ENCODE measurements at places on chromosomes 2 and 18.
A peak's percentile ranks its signal among the peaks of the same experiment; 100 is the strongest.

DNA sequence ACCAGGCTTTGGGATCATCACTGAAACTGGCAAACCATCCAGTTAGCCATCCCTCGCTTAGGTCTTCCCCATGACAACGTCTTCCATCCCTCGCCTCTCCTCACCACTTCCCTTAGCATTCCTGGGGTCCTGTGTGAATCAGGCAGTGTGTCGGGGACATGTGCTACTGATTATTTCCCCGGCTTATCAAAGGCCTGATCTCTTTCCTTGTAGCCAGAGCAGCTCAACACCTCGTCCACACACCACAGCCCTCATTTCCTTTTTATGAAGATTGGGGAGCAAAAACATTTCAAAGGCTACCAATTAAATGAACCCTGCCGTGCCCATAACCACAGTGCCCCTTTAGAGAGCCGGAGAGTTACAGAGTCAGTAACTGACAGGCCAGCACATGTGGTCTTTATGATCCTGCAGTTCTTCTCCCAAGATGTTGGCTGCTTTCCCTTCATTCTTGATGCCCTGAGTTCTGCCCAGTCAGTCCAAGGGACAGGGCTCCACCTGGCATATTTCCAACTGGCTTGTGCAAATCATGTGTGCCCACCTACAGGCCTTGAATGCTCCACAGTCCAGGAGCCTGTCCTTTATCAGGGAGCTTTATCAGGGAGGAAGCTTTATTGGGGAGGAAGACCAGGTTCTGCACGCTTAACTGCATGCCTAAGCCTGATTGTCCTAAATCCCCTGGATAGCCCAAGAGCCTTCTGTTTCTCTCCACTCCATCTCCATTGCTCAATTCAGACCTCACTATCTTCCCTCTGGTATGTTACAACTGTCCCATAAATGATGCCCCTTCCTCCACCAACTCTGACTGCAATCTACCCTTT, 343.1 kb downstream of the CYRIA start:
- DNase-seq = no peak

- no peak for DNase-seq
Observed at GRCh38 chr2:76678383-76679024, 843.7 kb downstream of the LRRTM4 start.

DNA sequence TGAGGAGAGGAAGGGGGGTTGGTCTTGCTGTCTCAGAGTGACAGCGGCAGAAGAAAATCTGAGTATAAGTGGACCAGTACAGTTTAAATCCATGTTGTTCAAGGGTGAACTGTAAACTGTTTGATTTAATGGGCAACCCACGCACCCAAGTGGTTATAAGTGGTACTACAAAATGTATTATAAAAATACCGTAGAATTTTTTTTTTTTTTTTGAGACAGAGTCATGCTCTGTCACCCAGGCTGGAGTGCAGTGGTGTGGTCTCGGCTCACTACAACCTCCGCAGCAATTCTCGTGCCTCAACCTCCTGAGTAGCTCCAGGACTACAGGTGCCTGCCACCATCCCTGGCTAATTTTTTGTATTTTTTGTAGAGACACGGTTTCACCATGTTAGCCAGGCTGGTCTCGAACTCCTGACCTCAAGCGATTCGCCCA, 2.1 kb upstream of the CHCHD5 start:
- peak; percentile 49 for DNase-seq

DNA sequence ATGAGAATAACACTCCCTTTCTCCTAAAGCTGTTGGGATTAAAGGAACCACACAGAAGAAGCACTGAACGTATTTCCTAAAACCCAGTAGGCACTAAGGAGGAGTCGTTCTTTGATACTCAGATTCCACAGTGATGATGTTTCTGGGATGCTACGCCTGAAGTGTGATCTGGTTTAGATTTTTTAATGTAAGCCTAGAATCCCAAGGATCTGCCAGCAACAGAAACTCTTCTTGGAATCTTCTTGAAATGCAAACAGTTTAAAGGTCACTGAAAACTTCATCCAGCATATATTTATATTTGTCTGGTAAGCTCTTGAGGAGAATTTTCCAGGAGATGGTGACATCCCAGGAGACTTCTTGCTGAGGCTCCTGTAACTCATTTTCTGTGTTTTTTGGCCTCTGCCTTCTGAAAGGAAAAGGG, 247.6 kb upstream of the TRIB2 start:
- no peak for DNase-seq
